LoVo (cell line): ENCODE measurements at places on chromosomes 11 and 22.

- no peak for DNase-seq
Measured at GRCh38 chr11:48127521-48128183, 89.0 kb upstream of the OR4B1 start.

DNA sequence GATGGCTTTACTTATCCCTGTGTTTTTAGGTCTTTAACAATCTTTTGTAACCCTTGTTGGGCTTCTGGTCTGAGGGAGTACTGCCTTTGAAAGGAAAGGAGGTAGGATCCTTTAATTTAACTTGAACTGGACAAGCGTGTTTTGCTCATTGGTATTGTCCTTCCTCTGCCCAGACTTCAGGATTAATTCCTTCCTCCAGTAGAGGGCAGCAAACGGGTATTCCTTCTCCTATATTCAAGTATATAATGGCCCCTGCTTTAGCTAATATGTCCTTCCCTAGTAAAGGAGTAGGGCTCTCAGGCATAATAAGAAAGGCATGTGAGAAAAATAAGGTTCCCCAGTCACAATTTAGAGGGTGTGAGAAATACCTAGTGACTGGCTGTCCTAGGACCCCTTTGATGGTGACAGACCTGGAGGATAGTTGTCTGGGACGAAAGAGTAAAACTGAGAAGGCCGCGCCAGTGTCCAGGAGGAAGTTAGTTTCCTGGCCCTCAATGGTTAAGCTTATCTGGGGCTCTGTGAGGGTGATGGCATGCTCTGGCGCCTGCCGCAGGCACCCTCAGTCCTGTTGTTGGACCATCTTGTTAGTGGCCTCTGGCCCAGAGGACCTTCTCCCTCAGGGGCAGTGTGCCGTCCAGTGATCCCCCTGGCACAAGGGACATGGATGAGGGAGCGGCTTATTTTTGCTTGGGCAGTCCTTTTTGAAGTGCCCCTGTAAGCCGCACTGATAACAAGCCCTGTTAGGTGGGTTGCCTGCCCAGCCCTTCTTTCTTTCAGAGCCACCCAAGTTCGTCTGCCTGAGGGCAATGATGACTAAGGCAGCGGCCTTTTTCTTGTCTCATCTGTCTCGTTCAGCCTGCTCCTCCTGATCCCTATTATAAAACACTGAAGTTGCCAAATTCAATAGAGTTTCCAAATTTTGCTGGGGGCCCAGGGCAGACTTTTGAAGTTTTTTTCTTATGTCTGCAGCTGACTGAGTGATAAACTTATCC lies 51.8 kb downstream of the C11orf71 start:
- DNase-seq, result peak; percentile 35

- DNase-seq, result no peak
Measured at GRCh38 chr11:65303555-65303954, 11.1 kb upstream of the CDC42EP2 start.

- DNase-seq, result no peak
Measured at GRCh38 chr11:69215216-69215615, 59.5 kb downstream of the SMIM38 start.

DNA sequence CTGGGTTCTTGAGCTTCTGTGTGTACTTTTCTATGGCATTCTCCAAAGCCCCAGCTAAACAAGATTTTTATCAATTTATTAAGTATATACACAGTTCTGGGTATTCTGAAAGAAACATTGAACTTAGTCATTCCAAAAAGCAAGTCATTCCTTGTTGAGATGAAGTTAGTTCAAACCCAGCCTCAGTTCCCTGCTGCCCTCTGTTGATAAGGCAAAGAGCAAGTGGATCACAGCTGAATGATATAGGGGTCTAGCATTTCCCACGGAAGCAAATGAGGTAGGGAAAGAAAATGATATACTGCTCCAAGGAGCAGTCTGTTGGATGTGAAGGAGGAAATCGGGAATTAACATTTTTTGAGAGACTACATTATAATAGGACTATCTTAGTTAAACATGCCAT lies 841.8 kb upstream of the TENM4 start:
- DNase-seq, result no peak

GRCh38 chr11:101848262-101848661 lies 66.5 kb upstream of the CEP126 start:
- DNase-seq, result no peak
